T-helper 2 cell (primary cell): ENCODE measurements at places on chromosomes 7 and 10.

DNA sequence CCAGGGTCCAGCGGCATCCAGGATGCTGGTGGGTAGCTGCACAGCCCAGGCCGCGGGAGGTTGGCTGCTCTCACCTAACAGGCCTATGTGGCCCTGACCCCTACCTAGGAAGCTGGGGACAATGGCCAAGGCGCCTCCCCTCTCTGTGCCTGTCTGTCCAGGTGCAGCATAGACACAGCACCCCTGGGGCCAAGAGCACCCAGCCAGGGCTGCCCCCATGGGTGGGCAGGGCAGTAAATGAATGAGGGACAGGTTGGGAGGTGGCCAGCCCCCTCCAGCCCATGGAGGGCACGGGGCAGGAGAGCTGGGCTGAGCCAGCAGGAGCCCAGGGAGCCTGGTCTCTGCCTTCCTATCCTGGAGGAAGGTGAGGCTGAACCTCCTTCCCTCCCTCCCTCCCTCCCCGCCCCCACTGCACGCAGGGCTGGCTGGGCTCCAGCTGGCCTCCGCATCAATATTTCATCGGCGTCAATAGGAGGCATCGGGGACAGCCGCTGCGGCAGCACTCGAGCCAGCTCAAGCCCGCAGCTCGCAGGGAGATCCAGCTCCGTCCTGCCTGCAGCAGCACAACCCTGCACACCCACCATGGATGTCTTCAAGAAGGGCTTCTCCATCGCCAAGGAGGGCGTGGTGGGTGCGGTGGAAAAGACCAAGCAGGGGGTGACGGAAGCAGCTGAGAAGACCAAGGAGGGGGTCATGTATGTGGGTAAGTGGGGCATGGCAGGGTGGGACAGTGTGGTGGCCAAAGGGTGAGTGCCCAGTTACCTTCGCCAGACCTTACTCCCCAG is at the start of gene SNCG:
SNCG (plus strand) TSS at position 484 of the 785 bp plus-strand sequence; CDS start at position 583, 99 bp downstream.
- no peak for DNase-seq

DNA sequence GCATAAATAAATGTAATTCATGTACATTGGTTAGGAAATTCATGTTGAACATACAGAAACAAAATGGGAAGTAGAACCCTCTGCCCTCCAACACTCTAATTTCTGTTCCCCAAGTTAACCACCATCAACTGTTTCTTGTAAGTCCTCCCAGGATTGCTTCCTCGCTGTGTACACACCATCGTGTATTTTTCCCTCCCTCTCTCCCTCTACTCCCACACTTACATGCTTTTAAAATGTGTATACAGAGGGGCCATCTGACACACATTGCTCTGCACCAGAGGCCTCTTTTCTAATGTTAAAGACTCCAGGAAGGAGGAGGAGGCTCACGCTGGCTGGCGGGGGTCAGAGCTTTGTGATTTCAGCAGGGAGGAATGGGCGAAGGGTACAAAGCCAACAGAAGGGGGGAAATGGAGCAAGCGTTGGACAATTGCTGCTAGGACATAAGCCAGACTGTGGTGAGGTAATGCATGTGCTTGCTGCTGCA is 1.9 kb upstream of the EPHA1 start:
- no peak for DNase-seq

DNA sequence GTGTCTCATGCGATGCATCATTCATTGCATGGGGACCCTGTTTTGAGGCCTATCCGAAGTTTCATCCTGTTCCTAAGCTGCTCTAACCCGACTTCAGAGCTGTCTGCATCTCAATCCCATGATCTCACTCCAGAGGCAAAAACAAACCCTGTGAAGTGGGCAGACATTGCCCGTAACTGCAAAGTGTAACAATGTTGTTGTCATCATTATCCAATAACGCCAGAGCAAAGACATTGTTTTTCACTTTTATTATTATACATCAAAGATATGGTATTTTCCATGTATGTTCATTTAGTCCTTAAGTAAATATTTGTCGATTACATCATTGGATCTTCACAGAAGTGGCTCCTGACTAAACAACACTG is 246.7 kb downstream of the KLF6 start:
- DNase-seq: no peak

- no peak for DNase-seq
These were observed 25.9 kb upstream of the PTPRN2 start for GRCh38 chr7:158613481-158613880.

- no peak for DNase-seq
These were observed 24.2 kb upstream of the MGMT start for GRCh38 chr10:129442866-129443265.

- no peak for DNase-seq
These were observed 16.6 kb upstream of the TAS2R60 start for GRCh38 chr7:143426479-143427142.

- DNase-seq: no peak
These were observed 139.9 kb upstream of the ZNF438 start for GRCh38 chr10:31171402-31172083.

DNA sequence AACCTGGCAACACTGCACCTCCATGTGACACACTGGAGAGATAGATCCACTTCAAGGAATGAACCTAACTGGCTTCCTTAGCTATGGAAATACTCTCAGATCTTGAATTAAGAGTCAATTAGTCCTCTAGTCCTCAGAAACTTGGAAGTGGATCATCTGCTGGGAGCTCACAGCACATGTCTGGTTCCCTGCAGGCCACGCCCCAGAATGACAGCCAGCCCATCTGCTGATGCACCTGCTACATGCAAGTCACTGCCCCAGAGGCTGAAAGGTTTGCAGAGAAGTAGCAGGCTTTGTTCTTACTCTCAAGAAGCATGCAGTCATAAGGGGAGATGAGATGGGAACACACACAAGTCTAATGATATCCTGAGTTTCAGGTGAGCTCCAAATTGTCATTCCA is 275.9 kb downstream of the SKAP2 start:
- DNase-seq: no peak

DNA sequence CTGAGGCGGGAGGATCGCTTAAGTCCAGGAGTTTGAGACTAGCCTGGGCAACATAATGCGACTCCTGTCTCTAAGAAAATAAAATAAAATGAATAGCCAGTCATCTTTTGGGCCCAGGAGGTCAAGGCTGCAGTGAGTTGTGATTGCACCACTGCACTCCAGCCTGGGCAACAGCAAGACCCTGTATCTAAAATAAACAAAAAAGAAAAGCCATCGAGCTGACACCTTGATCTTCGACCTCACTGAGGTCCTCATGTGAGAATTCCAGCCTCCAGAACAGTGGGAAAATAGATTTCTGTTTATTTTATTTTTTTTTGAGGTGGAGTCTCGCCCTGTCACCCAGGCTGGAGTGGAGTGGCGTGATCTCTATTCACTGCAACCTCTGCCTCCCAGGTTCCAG is 301.5 kb upstream of the GALNT17 start:
- no peak for DNase-seq

- no peak for DNase-seq
These were observed 55.2 kb upstream of the KCNMA1 start for GRCh38 chr10:77692782-77693181.

GRCh38 chr7:24657980-24658379 is 84.7 kb downstream of the PALS2 start:
- DNase-seq: no peak

DNA sequence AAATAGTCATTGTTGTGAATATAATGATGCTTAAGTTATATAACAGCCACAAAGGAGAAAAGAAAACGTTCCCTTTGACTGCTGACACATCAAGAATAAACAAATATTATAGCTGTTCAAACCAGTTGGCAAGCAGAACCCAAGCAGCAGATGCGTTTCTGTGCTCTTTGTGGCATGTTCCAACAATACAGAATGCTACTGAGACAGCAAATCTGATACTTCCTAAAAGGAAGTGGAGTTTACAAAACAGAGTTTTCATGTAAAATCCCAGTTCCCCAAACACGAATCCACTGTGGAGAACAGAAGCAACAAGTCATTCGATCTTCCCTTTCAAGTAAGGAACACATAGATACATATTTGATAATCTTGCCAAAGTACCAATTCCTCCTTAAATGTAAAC is 170.9 kb upstream of the ASAH2 start:
- no peak for DNase-seq

DNA sequence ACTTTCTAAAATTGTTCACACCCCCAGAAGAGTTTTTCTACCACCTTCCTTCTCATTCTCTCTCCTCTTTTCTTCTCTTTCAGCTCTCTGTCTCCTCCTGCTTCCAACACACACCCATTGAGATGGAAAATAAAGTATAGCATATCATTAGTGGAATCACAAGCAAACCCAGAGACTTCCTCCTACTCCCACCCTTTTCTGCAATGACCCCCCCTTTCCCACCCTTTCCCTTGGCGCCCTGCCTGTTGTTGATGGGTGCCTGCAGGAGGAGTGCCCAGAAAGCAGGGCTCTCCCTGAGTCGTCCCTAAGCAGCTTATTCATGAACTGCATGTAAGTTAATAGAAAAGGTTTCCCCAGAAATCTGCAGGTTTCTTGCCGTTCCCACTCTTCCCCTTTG is 300.0 kb downstream of the PLXNA4 start:
- DNase-seq: no peak

GRCh38 chr7:47693216-47693615 is 111.3 kb upstream of the TNS3 start:
- DNase-seq: no peak

GRCh38 chr7:77188731-77189437 is 10.7 kb downstream of the FGL2 start:
- DNase-seq: no peak

DNA sequence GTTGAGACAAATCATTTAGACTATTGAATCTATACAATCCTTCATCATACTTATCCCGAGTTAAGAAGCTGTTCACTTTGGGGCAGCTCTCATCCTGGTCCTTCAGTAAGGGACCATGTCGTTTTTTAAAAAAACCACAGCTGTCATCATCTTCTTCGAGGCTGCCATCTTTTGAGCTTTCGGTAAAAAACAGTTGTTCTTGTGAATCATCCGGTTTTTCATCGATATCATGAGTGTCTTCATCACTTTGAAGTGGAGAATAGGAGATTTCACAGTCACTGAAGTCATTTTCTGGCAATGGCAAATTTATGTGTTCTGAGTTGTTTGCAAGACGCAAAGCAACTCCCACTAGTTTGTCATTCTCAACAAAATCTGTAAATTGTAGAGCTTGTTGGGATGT is 3.9 kb downstream of the DCLRE1A start:
- peak; percentile 48 for DNase-seq

GRCh38 chr7:14258861-14259260 is 269.4 kb upstream of the ETV1 start:
- no peak for DNase-seq

GRCh38 chr7:132777956-132778355 is 201.7 kb upstream of the PLXNA4 start:
- DNase-seq: no peak

- no peak for DNase-seq
These were observed 51.2 kb downstream of the ANLN start for GRCh38 chr7:36440880-36441279.

- DNase-seq: no peak
These were observed 205.6 kb downstream of the FGFR2 start for GRCh38 chr10:121392657-121393056.

DNA sequence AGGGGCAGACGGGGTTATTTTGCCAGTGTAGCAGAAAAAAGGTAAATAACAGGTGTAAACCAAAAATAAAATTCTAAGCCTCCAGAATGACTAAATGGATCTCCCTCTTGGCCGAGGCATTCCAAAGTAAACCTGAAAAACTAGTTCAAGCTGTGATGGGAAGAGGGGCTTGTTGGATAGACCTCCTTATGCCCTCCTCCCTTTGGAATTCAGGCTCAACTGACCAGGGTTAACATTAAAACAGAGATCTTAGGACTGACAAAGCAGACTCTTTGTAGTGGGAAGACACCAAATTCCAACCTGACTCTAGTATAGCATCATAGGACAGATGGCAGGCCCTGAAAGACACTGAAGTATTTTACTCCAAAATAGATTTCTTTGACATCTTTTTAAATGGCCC is 113.8 kb upstream of the ITGB1 start:
- no peak for DNase-seq

DNA sequence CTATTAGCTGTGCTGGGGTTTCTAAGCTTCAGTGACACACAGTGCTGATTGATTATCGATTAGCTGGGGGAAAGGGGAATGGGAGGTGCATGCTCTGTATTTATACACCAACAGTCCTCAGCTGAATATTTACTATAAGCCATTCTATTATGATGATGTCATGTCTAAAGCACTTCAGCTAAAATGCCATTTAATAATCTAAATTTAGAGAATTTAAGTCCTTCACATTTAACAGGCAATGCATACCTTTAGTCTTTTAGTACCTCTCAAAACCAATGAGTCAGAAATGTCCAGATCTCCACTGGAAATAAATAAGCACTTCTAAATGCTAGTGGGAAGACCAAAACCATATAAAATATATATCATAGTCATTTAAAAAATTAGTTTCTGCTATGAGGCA is 24.6 kb downstream of the RPP38 start:
- DNase-seq: no peak

- no peak for DNase-seq
These were observed 124.3 kb downstream of the CUX1 start for GRCh38 chr7:101941481-101942383.

- no peak for DNase-seq
These were observed 14.8 kb downstream of the FANK1 start for GRCh38 chr10:125911145-125911544.

GRCh38 chr7:108000875-108001763 is 1.8 kb downstream of the LAMB1 start:
- DNase-seq: no peak

- DNase-seq: no peak
These were observed 85.4 kb downstream of the CDK14 start for GRCh38 chr7:90681336-90682022.

DNA sequence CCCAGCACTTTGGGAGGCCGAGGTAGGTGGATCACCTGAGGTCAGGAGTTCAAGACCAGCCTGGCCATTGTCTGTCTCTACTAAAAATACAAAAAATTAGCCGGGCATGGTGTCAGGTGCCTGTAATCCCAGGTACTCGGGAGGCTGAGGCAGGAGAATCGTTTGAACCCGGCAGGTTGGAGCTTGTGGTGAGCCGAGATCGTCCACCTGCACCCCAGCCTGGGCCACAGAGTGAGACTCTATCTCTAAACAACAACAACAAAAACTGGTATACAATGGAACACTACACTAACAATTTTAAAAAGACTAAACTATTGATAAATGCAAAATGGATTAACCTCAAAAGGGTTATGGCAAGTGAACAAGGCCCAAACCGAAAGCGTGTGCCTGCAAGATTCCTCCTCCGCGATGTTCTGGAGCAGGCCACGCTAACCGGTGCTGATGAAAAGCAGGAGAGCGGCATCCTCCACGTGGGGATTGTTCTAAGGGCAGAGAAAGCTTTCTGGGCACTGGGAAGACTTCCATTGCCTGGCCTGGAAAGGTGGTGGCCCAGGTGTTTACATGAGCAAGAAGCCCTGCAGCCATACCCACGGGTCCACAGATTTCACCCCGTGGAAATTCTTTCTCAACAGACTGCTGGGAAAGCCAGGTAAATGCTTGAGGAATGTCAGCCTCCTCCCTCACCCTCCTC is 53.8 kb downstream of the PDGFA start:
- no peak for DNase-seq

GRCh38 chr7:69440976-69441375 is 157.3 kb upstream of the AUTS2 start:
- DNase-seq: no peak
